ENCODE measurements at places on chromosomes 16 and 17. TPM values are rescaled to one million over a fixed set of nuclear protein-coding genes. Genes with fewer than 3 reads are reported as not detected.

- DNase-seq: no peak
Observed at GRCh38 chr16:88810912-88811768, 588 bp downstream of the APRT start.

DNA sequence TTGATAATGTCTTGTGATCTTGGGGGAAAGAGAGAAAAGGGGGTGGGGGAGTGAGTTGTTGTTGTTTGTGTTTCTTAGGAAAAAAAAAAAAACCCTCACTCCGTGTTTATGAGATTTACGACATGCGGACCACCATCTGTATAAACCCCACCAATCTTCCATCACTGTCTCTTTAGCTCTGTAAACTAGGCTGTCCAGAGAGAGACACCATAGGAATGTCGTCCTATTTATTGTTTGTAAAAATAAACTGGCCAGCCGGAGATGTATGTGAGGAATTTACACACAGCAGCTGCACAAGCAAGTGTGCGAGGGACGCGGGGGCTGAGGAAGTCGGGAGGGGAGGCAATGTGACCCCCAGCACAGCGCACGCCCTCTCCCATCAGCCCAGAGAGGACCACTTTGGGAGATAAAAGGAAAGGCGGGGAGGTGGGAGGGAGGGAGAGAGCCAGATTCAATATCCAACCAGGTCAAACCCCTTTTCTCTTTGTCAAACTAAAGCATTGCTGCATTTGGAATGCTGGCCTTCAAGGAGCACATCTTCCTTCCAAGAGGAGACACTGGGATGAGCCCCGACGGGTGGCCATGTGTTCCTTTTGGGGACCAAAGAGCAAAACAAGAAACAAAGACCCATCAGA lies 136.2 kb upstream of the SALL1 start:
- no peak for DNase-seq

- DNase-seq: no peak
Observed at GRCh38 chr16:66682271-66682670, 14.3 kb downstream of the CMTM4 start.

DNA sequence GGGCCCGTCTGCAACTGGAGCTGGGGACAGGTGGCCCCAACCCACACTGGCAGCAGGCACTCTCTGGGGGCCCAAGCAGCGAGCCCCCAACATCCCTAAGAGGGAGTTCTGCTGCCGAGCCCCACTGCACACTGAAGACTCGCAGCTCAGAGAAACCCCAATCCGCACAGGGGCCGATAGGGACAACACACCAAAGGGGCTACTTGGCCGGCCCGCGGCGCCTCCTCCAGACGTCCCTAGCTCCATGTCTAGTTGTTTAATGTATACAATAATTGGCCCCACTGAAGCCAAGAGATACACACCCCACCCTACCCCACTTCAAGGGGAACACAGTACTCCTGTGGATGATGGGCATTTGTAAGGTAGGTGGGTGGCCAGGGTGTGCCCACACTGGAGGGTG lies 62.7 kb downstream of the ZNF423 start:
- DNase-seq: no peak

- no peak for DNase-seq
Observed at GRCh38 chr16:87951552-87952538, 611 bp downstream of the BANP start.

DNA sequence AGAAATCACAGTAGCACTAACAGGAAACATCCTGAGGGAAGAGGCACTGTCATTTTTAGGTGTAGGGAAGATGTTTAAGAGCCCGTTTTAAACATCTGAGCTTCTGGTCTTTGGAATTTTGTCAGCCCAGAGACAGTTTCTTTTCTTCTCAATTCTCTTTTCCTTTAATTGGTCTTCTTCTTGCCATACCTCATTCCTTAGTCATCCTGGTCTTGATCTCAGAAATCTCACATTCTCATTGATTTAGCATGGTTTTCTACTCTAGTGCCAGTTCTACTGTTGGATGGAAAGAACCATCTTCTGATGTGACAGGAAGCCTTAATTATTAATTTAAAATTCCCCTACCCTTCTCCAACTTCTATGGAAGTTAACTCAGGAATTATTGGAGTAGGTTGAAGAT lies 25.4 kb downstream of the BMERB1 start:
- no peak for DNase-seq

GRCh38 chr17:1294157-1294717 lies 14.8 kb downstream of the TRARG1 start:
- DNase-seq: no peak

- no peak for DNase-seq
Observed at GRCh38 chr17:60908324-60908723, 230.7 kb downstream of the BCAS3 start.

DNA sequence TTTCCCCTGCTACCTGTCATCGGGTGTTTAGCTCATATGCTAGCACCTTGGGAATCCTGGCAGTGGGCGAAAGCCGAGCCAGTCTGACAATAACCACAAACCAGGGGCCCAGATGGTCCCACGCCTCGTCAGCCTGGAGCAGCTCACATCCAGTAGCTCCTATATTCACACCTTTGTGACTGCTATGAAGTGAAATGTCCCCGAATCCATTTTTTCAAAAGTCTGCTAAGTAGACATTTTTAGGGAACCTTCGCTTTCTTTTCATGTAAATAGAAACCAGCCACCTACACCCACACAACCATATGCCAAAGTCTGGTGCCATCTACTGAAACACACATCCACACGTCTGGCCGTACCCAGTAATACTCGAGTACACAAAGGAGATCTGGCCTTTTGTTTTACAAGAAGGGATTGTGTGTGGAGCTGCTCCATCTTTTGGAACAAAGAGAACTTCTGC lies 176.8 kb downstream of the SLC39A11 start:
- DNase-seq: no peak

DNA sequence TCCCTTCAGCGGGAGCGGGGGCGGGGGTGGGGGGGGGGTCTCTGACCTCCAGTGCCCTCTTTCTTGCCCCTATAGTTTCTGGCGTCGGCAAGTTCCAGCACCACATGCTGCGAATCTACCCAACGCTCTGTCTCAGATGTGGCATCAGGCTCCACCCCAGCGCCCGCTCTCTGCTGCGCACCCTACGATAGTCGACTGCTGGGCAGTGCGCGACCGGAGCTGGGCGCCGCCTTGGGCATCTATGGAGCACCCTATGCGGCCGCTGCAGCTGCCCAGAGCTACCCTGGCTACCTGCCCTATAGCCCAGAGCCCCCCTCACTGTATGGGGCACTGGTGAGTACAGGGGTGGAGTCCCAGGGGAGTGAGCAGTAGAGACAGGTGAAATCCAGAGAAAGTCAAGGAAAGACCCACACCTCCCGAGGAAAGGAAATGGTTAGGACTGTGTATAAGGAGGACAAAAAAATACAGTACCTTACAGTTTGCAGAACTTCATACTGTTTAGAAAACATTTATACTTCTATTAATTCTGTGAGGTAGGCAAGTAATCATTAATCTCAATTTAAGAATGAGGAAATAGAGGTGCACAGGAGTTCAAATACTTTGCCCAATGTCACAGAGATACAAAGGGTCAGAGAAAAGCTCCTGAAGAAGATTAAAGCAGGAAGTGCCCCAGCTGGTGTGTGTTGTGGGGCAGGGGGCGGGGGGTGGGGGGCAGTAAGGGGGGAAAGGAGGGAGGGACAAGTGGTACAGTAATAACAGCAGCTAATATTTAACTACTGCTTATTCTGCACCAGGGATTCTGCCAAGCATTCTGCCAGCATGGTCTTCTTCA lies 2.5 kb downstream of the IRX6 start:
- no peak for DNase-seq

DNA sequence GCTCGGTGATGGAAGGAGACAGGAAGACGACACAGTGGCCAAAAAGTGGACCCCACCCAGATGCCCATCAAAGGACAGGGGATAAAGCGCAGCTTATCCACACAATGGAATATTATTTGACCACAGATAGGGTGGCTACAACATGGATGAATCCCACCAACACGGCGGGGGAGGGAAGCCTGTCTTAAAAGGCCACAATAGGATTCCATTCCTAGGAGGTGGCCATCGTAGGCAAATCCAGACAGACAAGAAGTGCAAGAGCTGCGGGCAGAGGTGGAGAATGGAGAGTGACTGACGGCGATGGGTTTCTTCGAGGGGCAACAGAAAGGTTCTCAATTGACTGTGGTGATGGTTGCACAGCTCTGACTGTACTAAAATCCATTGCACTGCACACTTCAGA lies 16.0 kb downstream of the SLC38A8 start:
- no peak for DNase-seq

DNA sequence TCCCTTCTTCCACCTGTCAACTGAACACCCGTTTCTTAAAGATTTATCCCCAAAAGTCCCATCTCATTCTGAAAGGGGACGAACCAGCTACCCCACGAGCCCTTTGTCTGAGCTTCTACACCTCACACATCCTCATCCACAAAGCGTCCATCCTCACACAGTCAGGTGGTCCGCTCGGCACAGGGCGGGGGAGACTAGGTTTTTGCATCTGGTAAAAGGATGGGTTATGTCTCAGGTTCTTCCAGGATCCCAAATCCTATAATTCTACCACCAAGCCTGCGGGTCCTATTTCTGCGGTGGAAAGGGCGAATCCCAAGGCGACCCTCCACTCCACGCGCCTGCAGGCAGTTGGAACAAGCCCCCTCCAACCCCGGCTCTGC lies 458 bp downstream of the GFOD2 start:
- no peak for DNase-seq

DNA sequence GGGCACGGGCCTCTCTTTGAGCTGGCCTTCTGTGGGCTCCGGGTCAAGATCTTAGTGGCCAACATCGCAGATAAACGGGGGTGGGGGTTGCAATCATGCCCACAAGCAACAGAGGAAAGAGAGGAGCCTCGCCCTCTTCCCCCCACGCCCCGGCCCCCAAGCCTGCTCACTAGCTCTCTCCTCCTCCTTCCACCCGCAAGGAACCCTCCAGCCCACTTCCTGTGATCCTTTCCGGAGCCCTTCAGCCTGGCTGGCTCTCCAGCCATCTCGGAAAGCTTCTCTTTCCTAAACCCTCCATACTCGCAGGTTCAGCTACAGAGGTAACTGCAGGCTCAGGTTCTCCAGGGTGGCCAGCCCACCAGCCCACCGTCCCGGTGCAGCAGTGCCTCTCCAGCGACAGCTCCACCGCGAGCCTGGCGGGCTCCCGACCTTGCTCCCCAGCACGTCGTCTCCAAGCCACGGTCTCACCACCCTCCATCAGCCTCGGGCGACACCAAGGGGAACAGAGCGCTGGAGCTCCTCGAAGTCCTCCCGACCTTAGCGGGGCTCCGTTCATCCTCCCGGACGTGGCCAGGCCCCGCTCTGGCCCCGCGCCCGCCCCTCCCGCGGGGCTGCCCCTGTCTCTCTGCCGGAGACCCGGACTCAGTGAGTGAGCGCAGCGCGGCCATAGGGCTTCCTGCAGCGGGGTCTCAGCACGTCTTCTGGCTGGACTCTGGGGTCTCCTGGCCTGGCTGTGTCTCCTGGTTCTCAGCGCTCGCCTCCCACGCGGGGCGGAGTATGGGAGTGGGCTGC lies 12.9 kb upstream of the ODF4 start:
- DNase-seq: no peak

The KRT35 gene
- not detected for total RNA-seq

The KRTAP4-3 gene
- not detected for total RNA-seq

The INTS2 gene
- 10.3 TPM for total RNA-seq

The HID1 gene
- 30.6 TPM for total RNA-seq

The AP2B1 gene
- total RNA-seq: 203 TPM

The VWA3A gene
- total RNA-seq: not detected

Measured in glomerular endothelial cell (primary cell).